Stomach (tissue), 19 donors: ENCODE measurements at places on chromosomes 6 and 20.
A peak's percentile ranks its signal among the peaks of the same experiment; 100 is the strongest.

DNA sequence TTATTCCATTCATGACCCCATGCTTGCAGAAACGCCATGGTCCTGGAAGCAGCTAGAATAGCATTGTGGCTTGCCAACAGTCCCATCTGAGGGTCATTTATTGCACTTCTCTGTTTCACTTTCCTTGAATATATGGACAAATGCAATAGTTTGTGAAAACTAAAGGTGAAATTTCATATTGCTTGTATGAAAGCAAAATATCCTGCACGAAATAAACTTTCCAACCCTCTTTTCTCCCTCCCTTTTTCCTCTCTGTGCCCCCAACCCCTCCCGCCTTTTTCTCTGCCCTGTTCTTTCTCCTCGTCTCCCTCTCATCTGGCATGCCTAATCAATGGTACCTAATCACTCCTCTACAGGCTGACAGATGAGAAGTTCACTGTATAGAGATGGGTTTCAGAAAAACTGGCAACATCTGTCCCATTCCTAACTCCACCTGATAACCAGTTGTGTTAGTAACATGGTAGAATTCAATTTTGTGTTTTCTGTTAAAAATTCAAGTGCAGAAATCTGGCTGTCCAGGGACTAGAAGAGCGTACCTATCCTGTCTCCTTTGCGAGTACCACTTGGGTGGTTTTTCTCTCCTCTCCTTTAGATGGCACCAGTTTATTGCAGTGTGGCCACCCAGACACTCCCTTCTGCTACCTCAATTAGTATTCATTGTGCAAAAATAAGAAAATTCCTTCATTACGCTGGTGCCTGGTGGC, 198.6 kb downstream of the FOXA2 start:
- DNase-seq = peak; percentile 67

DNA sequence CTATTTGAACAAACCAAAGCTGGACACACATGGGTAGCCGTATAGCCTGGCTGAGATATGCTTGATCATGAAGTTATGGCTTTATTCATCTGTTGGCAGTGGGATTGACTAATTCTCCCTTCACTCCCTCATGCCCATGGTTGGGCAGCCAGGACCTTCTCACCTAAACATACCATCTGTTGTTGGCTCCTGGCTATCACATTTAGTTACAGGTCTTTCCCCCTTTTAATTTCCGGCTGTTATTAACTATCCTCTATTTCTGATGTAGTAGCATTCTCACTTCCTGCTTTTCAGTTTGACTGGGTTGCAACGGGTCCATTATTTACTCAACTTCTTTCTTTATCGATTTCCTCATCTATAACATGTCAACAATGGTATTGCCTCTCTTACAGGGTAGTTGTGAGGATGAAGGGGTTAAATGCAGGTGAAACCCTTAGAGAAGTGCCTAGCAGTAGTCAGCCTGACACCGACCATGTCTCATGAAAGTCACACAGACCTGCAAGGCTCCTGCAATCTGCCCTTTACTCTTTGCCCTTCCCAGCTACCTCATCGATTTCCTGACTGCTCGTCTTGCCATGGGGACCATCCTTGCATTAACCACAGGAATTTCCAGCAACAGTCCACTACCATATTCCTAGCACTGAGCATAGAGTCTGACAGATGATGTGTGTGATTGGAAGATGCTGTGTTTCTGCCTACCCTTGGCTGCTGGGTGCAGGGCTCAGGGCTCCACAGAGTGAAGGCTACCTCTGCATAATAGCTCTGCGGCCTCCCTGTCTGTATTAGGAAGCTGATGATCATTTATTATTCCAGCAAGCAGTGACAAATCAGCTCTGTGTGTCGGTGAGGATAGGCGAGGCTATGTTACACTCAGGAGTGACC, 42.2 kb downstream of the PPP1R14C start:
- DNase-seq = no peak

DNA sequence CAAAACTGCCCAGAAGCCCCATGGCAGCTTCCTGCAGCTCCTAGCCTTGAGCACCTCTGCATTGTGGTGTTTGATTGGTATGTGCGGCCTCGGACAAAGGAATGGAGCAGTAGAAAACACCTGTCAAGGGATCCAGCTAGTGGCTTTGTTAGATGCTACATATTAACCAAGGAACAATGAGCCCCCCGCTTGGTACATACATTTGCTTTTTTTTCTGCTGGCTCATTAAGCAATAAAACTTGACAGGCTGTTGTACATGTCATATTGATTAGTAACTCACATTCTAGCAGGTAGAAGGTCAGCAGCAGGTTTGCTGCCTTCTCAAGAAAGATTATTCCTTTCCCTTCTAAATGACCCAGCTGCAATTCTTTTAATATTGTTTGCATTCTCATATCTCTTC, 937 bp downstream of the SPACA1 start:
- peak; percentile 15 for DNase-seq

- no peak for DNase-seq
Observed at GRCh38 chr6:72709431-72709830, 87.6 kb downstream of the KCNQ5 start.

- no peak for DNase-seq
Observed at GRCh38 chr6:31713465-31713864, 1.7 kb upstream of the LY6G6D start.
